ENCODE measurements at places on chromosomes 4 and X. TPM values are rescaled to one million over a fixed set of nuclear protein-coding genes. Genes with fewer than 3 reads are reported as not detected.

- no peak for DNase-seq
These were observed 180.7 kb upstream of the IL15 start for GRCh38 chr4:141455651-141456050.

DNA sequence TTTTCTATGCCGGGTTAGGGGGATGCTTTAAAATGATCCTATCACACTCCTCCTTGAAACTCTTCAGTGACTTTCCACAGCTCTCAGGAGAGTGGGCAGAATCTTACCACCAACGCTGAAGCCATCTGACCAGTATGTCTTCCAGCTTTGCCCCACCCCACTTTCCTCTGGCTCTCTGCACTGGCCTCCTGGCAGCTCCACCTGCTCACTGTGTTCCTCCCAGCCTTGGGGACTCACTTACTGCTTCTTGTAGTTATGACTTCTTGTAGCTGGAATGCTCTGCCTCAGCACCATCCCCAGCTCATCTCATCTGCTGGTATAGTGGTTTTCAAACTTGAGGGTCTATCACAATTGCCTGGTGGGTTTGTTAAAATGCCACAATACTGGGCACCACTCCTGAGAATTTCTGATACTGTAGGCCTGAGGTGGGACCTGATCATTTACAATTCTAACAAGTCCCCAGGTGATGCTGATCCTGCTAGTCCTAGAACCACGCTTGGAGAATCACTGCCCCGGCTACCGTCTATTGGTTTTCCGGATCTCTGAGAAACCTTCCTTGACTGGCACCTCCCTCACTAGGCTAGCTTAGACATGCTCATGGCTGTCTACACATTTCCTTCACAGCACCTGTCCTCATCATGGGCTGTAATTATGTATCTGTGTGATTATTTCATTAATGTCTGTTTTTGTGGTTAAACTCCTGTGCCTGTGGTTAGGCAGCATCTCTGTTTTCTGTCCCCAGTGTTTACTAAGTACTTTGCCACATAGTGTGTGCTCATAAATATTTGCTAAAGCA lies 152.2 kb downstream of the MGST2 start:
- no peak for DNase-seq

GRCh38 chrX:42818151-42818921 lies 40.4 kb upstream of the PPP1R2C start:
- DNase-seq, result no peak

GRCh38 chr4:74805601-74806000 lies 11.3 kb upstream of the BTC start:
- peak; percentile 3 for DNase-seq

RHOXF2B gene
- not detected for polyA plus RNA-seq

- DNase-seq, result no peak
These were observed 52.1 kb upstream of the CAPN6 start for GRCh38 chrX:111322231-111322855.

DNA sequence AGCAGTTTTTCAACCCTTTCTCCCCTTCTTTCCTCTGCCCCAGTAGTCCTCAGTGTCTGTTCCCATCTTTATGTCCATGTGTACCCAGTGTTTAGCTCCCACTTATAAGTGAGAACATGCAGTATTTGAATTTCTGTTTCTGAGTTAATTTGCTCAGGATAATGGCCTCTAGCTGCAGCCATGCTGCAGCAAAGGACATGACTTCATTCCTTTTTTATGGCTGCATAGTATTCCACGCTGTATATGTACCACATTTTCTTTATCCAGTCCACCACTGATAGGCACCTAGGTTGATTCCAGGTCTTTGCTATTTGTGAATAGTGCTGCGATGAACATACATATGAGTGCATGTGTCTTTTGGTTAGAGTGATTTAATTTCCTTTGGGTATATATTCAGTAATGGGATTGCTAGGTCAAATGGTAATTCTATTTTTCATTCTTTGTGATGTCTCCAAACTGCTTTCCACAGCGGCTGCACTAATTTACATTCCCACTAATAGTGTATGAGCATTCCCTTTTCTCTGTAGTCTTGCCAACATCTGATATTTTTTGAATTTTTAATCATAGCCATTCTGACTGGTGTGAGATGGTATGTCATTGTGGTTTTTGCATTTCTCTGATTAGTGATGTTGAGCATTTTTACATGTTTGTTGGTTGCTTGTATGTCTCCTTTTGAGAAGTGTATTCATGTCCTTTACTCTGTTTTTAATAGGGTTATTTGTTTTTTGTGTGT lies 54.6 kb upstream of the ANK2 start:
- no peak for DNase-seq

LRP2BP gene
- 0.25 TPM for polyA plus RNA-seq

DNA sequence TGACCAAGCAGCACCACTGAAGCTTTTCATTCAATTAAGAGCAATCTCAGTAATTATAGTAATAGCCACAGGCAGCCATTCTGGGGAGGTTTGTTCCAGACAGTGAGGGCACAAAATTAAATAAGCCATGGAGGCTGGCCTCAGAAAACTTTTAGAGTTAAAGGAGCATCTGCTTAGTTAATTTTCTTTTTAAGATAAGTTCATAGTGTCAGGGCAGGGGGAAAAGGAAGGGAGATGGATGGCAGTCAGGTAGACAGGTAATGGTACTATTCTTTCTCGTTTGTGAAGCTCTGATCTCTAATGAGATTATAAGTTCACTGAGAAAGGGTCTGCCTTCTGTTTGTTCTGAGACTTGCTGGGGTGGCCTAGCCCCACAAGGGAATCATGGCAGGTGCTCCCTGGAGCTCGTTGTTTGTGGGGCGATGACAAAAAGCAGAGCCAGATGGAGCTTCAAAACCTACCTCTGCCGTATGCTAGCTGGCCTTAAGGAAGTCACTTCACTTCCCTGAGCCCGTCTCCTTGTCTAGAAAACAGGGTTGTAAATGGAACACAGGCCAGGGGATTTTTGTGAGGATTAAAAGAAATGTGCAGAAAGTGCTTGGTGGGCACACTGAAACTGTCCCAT lies 44.6 kb upstream of the FGFBP2 start:
- no peak for DNase-seq

DNA sequence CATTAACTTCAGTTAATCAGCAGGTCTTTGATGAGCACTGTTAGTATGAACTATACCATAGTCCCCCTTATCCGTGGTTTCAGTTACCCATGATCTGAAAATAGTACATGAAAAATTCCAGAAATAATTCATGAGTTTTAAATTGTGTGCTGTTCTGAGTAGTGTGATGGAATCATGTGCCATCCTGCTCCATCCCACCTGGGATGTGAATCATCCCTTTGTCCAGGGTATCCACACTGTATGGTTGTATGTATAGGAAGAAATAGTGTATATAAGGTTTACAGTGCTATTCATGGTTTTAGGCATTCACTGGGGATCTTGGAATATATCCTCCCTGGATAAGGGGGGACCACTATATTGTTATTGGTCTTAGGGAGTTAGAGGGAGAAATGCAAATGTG lies 24.5 kb downstream of the ARHGAP10 start:
- no peak for DNase-seq

NHS gene
- 3.6 TPM for polyA plus RNA-seq

DNA sequence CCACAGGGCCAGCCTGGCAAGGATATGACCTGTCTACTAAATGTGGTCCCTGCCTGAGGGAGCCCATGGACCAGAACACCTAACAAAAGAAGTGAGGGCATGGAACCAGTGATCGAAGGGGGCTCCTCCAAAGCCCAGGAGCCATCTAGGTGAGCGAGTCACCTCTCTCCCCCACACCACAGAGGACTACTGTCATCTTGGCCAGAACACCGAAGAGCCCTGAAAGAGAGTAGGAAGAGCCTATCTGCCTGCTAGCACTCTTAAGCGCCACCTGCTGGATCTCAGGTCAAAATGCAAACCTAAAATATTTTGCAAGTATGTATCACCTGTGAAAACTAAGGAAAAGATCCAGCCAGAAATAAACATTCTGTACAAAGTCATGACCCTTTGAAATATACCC lies 137.9 kb upstream of the ZXDB start:
- no peak for DNase-seq

- DNase-seq, result no peak
These were observed 14.6 kb downstream of the PDLIM5 start for GRCh38 chr4:94466371-94466770.

RASL11B gene
- polyA plus RNA-seq, result 0.07 TPM

SPP1 gene
- 226 TPM for polyA plus RNA-seq

WDFY3 gene
- 7.9 TPM for polyA plus RNA-seq

DNA sequence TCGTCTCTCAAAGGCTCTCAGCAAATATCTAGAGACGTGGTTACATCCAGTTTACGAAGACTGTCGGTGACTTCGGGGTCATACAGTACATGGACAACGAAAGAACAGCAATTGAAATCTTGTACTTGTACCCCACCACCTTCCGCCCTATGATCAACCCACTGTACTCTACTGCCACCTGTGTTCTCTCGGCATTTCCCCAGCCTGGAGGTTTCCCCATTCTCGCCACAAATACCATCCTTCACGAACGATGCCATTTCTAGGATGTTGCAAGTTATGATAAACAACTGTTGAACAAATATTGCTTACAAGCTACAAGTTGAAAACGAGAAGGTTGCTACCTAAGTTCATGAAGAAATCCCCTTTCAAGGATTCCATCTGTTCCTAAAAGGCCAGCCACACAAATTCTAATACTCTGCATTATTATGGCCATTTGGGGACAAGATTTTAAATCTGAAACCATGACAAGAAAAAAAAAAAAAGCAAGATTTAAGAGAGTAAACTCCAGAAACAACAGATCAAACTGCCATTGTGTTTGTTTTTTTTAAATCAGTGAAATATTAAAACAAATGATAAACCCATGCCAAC lies 1.6 kb downstream of the APBB2 start:
- DNase-seq, result peak; percentile 62

- DNase-seq, result no peak
These were observed 1133.8 kb upstream of the PCDH10 start for GRCh38 chr4:132015321-132015720.

GRCh38 chrX:141214196-141214595 lies 28.1 kb downstream of the SPANXC start:
- DNase-seq, result no peak

GRCh38 chrX:77975755-77976154 lies 6.3 kb upstream of the PGAM4 start:
- DNase-seq, result no peak

HDX gene
- polyA plus RNA-seq, result 3.9 TPM

PAGE5 gene
- not detected for polyA plus RNA-seq

MXRA5 gene
- not detected for polyA plus RNA-seq

DCX gene
- polyA plus RNA-seq, result not detected

DNA sequence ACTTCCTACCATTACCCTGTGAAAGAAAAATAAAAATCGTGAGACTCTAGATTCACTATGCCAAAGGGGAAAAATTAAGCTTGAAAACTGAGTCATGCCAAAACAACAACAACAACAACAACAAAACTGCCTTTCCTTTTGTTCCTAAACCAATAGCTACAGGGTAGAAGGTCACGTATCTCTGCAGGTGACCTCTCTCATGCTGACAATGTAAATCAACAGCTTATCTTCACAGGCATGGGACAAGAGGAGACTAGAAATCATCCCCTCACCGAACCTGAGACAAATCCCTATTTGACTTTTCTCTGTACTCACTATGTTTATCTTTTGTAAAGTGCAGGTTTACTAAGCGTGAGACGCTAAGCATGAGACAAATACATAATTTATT lies 20.5 kb upstream of the AADAT start:
- no peak for DNase-seq

DNA sequence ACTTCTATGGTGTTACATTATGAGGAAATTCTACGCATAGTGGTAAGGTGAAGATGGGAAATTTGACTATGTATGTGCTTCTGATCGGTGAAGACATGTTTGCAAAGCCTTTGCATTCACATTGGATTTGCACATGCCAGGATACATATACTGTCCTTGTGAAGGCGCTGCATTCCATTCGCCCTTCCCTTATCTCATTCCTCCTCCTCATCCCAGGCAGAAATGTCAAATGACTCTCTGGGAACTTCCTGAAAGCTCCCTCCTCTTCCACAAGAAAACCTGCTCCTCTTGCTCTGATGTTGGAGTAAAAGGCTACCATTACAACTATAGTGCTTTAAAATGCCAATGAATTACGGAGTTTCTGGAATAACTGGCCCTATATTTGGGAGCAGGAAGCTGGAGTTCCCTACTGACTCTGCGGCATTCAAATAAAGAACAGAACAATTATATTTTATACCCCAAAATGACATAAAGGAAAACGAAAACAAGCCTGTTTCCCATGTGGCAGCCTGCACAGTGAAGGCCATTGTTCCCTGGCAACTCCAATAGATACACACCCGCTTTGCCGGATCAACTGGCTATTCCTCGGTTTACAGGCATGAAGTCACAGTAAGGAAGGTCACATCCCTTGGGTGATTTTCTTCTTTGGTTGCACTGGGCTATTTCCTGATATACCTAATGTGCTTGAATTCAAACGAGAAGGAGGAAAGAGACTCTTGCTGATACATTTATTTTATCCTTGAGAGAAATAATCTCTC lies 84.5 kb downstream of the AREG start:
- no peak for DNase-seq

SERTM2 gene
- not detected for polyA plus RNA-seq

XAGE1A gene
- 8.3 TPM for polyA plus RNA-seq

TRPC3 gene
- polyA plus RNA-seq, result not detected

DNA sequence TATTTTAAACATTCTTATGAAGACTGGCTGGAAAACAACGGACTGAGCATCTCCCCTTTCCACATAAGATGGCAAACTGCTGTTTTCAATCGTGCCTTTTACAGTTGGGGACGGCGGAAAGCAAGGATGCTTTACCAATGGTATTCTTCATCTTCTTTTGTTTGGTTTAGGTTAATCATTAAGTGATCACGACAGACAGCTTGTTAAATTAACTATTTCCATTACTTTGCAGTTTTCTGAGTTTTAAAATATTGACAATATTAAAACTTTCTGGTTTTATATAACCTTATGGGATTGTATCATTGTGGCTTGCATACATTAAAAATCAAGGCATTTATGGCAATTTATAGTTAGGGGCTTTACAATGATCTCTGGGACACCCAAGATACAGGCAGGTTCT lies 3.8 kb downstream of the MBTPS2 start:
- no peak for DNase-seq

MAGEA4 gene
- polyA plus RNA-seq, result not detected

DNA sequence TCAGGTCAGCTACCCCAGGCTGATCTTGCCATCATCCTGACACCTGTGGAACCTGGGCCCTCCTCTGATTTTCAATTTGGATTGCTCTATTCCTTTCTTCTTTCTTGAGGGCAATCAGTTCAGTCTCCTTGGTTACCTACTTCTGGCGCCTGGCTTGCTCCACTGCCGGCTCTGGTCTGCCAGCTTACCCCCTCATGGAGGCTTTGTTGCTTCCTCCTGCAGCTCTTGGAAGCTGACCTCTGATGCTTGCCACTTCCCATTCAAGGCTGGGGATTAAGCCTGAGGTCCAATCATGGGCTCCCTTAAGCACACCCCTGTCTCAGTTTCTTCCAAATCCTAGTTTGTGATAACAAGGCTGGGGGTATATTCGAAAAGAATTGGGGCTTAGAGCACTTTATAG lies 5.4 kb downstream of the TMEM154 start:
- DNase-seq, result no peak

TASL gene
- polyA plus RNA-seq, result not detected

DCUN1D4 gene
- 24.9 TPM for polyA plus RNA-seq

- DNase-seq, result no peak
These were observed 9.3 kb upstream of the SMIM20 start for GRCh38 chr4:25904748-25905082.

GRCh38 chr4:2065106-2065930 lies 6.2 kb downstream of the NAT8L start:
- DNase-seq, result no peak

Data from A549 (cell line).